ENCODE measurements at places on chromosomes 5 and 9. TPM values are rescaled to one million over a fixed set of nuclear protein-coding genes. Genes with fewer than 3 reads are reported as not detected.

The SMIM33 gene
- not detected for polyA plus RNA-seq

- no peak for DNase-seq
These were observed 408.9 kb upstream of the SMARCA2 start for GRCh38 chr9:1606253-1606652.

The NKD2 gene
- polyA plus RNA-seq, result 5.9 TPM

DNA sequence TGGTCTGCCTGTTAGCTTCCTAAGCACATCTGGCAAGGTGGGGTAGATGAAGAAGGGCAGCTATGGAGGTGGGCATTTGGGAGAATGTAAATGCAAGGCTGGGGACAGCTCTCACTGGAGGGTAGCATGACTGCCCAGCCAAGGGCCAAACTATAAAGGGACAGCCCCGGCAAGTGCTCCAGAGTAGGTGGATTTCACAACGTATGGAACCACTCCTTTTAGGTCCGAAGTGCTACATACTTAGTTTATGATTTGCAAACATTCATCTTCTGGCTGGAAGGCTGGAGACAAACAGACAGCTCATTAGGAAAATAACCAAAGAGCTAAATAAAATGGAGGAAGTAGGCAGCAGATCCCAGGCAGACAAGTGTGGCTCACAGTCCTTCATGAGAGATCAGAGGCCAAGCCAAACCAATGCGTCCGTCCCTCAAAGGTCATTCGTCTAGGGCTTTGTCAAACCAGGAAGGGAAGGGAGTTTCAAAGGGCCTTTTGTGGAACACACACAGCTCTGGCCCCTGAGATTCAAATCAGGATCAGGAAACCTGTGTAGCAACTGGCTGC is 42.5 kb upstream of the GLRX start:
- no peak for DNase-seq

DNA sequence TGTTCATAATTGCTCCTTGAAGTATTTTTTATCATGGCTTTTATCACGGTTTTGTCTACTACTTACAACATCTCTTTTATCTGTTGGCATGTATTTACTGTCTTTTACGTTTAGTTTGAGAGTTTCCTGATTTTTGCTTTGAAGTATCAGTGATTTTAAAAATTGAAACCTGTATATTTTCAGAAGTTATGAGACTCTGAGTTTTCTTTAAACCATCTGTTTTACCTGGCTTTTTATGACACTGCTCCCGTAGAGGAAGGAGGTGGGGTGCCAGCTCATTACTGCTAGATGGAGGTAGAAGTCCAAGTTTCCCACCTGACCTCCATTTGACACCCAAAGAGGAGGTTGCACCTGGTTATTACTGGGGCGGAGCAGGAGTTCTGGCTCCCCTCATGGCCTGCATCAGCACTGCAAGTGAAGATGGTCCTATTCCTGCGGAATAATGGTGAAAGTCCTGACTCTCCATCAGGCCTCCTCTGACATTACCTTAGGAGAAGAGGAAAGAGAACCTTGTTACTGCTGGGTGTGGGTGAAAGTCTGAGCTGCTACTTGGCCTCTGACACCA is 10.0 kb upstream of the ZNF131 start:
- no peak for DNase-seq

- DNase-seq, result no peak
These were observed 29.0 kb upstream of the SSBP2 start for GRCh38 chr5:81779916-81780266.

DNA sequence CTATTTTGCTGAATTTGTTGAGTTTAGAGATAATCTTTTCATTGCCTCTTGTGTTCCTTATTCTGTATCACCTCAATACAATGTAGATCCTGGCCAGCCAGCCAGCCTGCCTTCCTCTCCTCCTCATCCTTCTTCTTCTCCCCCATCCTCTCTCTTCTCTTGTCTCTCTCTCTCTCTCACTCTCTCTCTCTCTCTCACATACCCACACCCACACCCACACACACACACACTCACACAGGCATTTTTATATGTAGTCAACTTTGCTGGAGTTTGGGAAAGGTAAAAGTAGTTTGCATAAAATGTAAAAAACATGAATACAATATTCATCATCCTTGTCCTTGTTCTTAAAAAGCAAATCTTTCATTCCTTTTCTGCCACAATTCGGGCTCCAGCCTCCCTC is 60.5 kb downstream of the ZFAND5 start:
- no peak for DNase-seq

- no peak for DNase-seq
These were observed 33.0 kb upstream of the SV2C start for GRCh38 chr5:76050134-76050533.

The OR1J2 gene
- polyA plus RNA-seq, result not detected

DNA sequence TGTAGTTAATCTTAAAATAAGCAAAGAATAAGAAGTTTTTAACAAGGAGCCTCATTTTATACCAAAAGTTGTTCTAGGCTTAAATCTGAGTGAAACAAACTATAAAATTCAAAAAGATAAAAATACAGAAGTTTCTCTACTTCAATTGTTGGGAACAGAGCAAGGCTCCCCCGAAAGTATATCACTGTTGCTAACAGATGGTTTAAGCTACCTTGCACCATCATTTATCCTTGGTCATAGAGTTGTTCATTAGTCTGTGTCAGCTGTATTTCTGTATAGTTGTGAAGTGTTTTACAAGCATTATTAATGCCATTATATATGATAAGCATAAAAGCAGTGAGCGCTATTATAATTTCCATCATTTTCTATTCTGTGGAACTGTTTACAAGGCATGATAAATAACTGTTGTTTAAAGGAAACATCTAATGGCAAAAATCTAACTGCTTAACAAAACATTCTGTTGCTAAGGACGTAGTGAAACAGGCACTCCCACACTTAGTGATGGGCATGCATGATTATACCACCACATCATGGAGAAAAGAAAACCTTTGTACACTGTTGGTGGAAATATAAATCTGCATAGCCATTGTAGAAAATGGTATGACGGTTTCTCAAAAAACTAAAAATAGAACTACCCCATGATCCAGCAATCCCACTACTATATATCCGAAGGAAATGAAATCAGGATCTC is 23.3 kb upstream of the ACO1 start:
- DNase-seq, result no peak

The DNAJB5 gene
- 6.7 TPM for polyA plus RNA-seq

GRCh38 chr9:93148721-93149120 is 14.7 kb upstream of the NINJ1 start:
- no peak for DNase-seq

The PPP1R26 gene
- polyA plus RNA-seq, result 1.8 TPM

DNA sequence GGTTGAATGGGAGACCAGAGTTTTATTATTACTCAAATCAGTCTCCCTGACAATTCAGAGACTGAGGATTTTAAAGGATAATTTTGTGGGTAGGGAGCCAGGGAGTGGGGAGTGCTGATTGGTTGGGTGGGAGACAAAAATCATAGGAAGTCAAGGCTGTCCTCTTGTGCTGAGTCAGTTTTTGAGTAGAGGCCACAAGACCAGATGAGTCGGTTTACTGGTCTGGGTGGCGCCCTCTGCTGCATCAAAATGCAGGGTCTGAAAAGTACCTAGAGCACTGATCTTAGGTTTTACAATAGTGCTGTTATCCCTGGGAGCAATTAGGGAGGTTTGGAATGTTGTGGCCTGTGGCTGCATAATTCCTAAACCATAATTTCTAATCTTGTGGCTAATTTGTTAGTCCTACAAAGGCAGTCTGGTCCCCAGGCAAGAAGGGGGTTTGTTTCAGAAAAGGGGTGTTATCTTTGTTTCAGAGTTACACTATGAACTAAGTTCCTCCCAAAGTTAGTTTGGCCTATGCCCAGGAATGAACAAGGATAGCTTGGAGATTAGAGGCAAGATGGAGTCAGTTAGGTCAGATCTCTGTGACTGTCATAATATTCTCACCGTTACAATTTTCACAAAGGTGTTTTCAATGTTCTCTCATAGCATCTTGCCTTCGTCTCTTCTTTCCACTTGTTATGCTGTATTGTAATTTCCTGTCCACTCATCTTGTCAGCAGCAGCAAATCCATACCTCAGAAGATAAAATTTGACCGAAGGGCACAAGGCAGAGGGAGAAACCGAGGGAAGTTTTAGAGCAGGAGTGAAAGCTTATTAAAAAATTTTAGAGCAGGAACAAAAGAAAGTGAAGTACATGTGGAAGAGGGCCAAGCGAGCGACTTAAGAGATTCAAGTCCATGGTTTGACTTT is 59.2 kb upstream of the CLINT1 start:
- DNase-seq, result peak; percentile 78

DNA sequence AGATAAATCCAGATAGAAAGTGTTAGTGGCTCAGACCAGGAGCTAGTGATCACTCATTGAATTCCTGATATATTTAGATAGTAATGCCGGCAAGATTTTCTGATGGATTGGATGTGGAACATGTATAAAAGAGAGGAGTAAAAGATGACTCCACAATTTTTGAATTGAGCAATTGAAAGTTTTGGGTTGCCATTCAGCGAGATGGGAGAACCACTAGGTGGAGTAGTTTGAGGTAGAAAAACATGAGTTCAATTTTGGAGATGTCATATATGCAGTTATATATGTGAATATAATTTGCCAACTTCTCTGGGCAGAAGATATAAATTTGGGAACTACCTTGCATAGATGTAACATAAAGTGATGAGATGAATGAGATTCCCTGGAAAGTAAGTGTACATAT is 502.5 kb upstream of the SEMA6A start:
- DNase-seq, result no peak

DNA sequence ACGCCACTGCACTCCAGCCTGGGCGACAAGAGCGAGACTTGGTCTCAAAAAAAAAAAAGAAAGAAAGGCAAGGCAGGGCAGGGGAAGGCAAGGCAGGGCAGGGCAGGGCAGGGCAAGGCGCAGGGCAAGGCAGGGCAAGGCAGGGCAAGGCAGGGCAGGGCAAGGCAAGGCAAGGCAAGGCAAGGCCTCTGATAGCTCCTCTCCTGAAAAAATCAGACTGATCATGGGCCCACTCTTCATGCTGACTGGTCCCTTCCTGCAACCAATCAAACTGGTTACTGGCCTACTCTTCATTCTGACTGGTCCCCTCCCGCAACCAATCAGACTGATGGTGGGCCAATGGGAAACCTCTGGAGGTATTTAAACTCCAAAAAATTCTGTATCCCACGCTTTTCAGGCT is 3.4 kb upstream of the ZBTB5 start:
- no peak for DNase-seq

GRCh38 chr5:57695179-57695578 is 212.6 kb upstream of the ACTBL2 start:
- no peak for DNase-seq

- DNase-seq, result no peak
These were observed 411 bp upstream of the GABRG2 start for GRCh38 chr5:162067162-162067561.

DNA sequence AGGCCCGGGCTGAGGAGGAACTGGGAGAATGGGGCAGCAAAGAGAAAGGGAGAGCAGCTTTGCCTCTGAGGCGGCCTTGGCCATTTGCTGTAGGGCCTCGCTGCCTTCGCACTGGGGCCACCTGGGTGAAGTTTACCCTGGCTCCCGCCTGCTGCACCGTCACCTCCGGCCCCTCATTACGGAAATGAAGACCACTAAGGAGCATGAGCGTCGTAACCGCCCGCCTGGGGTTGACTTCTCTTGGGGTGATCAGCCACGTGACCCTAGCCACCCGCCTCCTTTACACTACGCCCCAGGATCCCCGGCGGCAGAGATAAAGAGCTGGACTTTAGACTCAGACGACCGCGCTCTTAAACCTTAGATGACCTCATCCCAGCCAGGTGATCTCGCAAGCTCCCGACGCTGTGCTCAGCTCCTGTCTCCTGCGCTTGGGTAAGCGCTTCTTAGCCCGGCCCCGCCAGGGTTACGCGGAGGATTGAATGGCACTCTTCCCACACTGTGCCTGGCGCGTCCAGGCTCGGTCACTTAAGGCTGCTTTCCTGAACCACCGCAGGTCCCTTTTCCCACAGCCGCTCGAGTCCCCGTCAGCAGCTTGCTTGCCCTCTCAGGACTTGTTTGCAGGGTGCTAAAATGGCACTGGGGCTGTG is 107.9 kb upstream of the LARP1 start:
- peak; percentile 79 for DNase-seq

- DNase-seq, result no peak
These were observed 182.9 kb upstream of the NUDT12 start for GRCh38 chr5:103745353-103746065.

DNA sequence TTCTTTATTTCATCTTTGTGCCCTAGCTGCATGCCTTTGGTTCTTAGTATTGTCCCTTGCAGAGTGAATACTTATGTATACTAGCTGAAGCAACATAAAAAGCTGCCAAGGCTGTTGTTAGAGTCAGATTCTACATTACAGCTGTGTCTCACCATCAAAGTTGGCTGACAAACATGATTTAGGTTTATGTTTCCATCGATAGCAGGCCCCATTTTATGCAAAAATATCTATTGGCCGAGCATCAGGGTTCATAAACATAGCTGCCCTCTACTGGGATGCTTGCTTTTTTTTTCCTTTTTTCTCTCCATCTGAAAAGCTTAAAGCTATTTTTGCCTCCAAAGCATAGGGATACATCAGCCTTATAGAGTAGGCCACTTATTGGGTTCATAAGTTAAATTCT is 68.0 kb downstream of the FAM174A start:
- no peak for DNase-seq

DNA sequence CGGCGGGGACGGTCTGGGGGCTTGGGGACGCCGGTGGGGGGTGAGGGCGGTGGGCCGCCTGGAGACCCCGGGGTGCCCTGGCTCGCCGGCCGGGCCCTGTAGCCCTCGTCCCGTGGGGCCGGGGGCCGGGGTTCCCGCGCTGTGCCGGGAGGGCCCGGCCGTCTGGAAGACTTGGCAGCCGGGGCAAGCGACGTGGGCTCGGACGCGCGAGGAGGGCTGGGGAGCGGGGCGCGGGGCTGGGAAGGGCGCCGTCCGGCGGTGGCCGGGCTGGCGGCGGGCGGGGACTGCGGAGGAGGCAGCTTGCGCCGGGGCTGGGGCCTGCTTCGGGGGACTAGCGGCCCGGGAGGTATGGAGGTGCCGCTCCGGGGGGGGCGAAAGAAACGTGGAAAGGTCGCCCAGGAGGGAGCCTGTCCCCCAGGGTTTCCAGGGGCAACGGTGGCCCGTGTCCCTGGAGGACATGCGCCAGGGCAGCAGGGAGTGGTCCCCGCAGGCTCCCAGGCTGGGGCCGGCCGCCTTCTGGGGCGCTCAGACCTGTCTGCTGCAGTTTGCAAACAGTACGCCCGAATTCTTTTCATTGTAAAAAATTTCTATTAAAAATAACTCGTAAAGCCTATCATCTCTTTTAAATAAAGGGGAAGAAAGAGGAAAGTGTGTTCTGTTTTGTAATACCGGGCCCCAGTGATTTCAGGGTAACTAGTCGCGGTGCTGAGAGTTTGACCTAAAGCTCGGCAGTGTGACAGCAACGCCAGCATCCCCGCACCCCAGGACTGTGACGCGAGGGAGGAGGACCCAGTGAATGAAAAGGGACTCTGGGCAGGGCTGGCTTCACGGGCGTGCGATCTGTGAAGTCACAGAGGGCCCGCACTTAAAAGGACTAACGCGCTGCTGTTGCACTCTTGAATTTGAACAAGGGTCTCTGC is 752 bp upstream of the ANKH start:
- peak; percentile 88 for DNase-seq

The PCDHB5 gene
- 0.20 TPM for polyA plus RNA-seq

The PCDHA2 gene
- not detected for polyA plus RNA-seq

GRCh38 chr9:88177371-88177770 is 39.1 kb upstream of the SPATA31C2 start:
- DNase-seq, result no peak
